ENCODE measurements at places on chromosomes 3 and 15.

DNA sequence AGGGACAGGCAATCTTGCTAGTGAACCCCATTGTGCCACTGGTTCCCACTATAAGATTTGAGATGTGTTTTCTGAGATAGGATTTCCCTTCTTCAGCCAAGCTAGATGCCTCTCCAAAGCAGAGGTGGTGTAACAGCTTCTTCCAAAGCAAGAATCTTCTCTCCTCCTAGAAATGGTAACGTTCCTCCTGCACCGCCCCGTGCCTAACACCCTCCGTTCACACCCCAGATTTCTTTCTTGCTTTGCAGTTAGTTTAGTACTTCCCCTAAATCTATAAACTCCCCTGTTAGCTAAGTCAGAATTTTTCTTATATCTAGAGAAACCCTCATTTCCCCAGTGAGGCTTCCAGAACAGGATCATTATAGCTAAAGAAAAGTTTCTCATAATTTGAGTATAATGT, 617.6 kb upstream of the MDFIC2 start:
- DNase-seq = no peak

DNA sequence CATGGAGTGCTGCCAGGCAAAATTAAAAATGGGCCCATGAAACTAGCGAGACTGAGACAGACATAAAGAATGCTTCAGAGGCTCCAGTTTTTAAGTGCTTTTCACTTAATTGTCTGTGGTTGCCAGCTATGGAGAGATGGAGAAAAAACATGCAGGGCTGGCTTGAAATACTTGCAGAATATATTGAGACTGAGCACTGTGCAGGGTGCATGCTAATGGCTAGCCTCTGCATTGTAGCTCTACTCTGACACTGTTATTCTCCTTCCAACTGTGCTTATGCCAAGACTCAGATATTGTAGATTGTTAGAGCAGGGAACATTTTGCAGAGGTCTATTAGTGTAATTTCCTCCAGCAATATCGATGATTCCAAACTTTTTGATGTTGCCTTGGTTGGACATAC, 735.0 kb downstream of the PDCD6IP start:
- DNase-seq = no peak

DNA sequence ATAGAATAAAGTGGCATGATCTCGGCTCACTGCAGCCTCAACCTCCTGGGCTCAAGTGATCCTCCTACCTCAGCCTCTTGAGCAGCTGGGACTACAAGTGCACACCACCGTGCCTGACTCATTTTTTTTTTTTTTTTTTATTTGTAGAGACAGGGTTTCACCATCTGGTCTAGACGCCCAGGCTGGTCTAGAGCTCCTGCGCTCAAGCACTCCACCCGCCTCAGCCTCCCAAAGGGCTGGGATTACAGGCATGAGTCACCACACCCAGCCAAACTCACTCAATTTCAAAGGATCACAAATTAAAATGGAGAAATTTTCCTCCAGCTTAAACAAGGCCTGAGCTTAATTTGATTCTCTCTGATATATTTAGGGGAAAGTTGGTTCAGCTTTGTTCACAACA, 27.3 kb upstream of the NMB start:
- no peak for DNase-seq

DNA sequence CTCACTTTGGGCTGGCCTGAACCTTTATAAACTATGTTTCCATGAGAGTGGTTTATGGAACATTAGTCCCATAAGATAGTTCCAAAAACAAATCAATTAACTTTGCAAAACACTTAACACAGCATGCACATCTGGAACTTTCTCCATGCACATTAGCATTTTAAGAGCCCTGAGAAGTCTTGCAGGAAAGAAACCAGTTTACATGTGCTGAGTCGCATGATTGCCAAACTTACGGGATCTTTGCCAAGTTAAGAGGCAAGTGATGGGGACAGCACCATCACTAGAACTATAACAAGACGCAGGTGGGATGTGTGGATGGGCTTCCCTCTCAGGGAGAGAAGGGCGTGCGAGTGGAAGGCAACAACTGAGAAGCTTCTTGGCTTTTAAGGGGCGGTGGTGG, 20.7 kb downstream of the ADAMTS9 start:
- no peak for DNase-seq

- no peak for DNase-seq
Measured at GRCh38 chr15:53367740-53368139, 391.7 kb downstream of the WDR72 start.

GRCh38 chr3:55440104-55440708, 46.9 kb downstream of the WNT5A start:
- DNase-seq = no peak

GRCh38 chr3:178139116-178139515, 397.1 kb upstream of the KCNMB2 start:
- no peak for DNase-seq

DNA sequence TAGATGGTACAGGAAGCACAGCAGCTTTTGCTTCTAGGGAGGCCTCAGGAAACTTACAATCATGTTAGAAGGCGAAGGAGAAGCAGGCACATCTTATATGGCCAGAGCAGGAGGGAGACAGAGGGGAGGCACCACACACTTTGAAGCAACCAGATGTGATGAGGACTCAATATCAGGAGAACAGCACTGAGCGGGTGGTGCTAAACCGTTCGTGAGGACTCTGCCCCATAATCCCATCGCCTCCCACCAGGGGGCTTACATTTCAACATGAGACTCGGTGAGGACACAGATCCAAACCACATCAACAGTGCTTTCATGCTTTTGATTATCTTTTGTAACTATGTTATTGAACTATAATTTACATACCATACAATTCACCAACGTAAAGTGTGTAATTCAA, 7.6 kb upstream of the TMEM44 start:
- DNase-seq = no peak

DNA sequence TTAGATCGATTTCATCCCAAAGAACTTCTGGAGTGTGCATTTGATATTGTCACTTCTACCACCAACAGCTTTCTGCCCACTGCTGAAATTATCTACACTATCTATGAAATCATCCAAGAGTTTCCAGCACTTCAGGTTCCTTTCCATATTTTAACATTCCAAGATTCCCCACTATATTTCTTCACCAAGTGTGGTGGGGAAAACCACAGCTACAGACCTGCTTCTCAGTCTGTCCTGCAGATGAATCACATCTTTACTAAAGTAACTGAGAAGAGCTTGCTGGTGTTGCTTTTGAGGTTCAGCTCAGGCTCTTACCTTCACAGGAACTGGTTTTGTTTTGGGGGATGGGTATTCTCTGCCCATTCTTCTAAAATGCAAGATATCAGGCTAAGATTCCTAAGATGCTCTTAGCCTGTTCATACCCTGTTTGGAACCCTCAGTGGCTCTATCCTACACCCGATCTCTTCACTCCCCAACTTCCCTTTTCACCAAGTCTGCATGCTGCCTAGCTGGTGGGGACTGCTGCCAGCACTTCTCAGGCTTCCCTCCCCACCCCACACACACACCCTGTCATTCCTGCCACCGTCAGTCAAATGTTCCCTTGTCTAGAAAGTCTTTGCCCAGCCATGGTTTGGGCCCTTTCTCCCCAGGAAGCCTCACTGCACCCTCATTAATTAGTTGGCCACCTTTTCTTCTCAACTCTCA, 30.8 kb downstream of the SRP14 start:
- no peak for DNase-seq

DNA sequence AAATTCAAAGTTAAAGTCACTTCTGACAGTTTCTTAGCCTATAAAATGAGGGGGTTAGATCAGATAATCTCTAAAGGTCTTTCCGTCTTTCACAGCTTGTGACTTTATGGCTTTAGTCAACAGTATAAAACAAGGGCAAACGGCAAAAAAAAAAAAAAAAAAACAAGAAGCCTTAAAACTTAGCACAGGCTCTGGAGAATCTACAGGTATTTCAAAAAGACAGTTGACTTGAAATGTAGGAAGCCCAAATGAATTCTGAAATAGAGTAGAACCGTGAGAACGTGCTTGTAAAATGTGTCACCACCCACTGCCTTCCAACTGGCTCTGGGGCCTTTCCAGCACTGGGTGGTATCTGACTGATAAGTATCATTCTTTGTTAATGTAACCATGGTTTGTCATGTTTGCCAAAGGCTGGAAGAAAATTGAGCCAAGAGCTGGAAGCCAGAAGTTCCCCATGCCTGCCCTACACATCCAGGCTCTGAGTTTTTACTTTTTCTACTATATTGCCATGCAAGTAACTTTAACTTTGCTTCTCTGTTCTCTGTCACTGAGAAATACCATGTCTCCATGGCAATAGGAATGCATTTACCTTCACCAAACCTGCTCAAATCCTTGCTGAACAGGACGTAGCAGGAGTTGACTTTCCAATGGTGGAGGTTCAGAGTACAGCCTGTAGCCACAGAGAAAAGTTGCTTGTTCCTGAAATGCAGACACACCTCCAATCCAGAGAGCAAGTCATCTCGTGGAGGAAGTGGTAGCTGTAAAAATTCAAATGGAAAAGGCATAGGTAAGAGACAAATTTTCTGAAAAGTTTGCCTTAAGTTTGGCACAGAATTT, 35.8 kb upstream of the THSD4 start:
- DNase-seq = no peak

DNA sequence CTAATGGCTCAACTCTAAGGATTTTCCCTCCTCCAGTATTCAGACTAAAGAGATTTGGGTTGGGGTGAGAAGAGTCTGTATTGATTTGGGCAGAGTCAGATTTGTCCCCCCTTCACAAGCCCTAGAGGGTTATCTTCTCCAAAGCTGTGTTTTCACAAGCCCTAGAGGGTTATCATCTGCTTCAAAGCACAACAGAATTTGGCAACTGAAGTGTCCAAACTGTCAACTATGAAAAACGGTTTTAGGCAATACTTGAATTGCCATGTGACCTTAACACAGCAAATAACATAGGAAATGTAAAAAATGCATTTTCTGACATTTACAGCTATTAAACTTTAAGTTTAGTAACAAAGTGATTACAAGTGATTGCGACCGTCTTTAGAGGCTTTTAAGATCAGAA, 119.9 kb downstream of the IMPG2 start:
- DNase-seq = no peak

DNA sequence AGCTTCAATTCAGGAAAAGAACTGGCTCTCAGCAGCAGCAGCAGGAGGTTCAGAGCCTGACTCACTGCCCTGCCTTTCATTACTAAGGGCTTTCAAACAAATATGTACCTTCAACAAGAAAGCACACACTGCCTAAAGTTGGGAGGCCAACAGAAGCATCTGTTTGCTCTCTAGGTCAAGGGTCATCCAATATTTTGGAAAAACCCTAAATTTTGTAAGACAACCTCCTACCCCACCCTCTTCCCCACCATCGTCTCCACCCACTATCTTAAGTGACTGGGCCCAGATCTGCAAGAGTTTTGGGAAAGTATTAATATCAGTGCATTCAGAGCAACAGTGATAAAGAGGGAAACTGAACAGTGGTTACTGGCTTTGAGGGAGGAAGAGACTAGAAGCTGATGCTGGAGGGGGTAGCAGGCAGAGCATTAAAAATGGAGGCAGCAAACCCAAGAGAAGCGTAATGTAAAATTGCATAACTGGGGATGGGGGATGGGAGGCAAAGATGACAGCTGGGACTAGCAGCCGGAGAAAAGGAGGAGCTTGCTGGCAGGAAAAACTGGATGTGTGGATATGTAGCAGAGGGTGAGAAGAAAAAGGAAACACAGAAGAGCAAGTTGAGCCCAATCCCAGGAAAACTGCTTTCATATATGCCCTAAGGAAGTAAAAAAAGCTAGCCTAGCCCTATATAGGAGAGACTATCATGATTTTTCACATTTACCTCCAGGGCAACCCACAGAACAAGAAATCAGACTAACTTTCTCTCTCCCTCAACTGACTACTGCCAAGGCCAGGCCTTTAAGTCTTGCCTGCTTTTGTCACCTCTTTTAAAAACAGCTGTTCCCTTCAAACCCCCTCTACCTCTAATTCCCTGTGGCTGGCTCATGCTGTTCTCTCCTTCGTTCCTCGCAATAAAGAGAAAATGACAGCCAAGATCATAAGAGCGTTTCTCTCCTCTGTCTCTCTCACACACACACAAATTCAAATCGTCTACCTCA, 31.4 kb downstream of the NPTN start:
- DNase-seq = no peak
